ENCODE measurements at places on chromosomes 5 and 9. TPM values are rescaled to one million over a fixed set of nuclear protein-coding genes. Genes with fewer than 3 reads are reported as not detected.

- DNase-seq: no peak
Measured at GRCh38 chr5:169656125-169656901, 19.2 kb downstream of the DOCK2 start.

POU5F2 gene
- 0.94 TPM for total RNA-seq

DNA sequence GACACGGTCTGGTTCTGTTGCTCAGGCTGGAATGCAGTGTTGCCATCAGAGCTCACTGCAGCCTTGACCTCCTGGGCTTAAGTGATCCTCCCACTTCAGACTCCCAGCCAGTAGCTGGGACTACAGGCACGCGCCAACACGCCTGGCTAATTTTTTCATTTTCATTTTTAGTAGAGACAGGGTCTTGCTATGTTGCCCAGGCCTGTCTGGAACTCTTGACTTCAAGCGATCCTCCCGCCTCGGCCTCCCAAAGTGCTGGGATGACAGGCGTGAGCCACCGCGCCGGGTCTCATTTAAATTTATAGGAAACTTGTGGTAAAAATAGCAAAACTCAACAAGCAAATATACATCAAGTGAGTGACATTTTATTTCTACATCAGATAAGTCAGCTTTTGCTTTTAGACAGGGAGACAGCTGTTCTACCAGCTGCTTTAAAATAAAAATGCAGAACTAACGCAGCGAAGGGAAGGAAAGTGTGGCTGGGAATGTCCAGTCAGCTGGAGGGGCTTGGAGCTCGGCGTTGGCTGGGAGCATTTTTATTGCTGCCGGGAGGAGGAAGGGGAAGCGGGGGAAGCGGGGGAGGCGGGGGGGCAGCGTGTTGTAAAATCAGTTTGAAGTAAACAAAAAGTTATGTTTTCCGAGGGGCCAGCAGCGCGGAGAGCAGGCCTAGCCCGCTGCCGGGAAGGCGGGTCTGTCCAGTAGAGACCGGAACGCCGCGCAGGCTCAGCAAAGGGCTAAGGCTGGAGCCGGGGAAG lies 707 bp upstream of the ZFYVE16 start:
- DNase-seq: peak; percentile 38

GRCh38 chr5:23208959-23209431 lies 298.4 kb upstream of the PRDM9 start:
- no peak for DNase-seq

MACIR gene
- total RNA-seq: 48.2 TPM

DNA sequence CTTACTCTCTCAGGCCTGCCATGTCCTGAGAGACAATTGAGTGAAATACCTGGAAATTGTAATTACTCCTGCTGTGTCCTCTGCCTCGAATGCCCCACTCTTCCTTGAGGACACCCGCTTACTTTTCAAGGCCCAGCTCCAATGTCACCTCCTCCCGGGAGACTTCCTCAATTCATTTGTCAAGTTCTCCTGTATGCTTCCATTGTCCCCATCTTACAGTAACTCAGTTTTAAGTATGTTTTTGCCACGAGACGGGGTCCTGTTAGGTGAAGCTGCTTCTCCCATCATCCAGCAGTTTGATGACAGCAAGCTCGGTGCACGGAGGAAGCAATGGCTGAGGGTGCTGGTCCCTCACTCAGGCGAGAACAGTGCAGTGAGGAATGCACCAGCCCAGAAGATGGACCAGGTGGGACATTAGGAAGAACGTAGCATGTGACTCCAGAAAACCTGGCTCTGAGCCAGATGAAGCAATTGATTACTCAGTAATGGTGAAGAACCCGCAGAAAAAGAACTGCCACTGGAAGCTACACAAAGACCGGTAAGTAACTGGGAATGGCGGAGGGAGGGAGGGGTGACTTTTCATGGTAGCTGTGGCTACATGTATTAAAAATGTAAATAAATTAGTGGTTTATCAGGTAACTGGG lies 274.8 kb downstream of the DENND1A start:
- DNase-seq: no peak
